ENCODE measurements at places on chromosomes 2 and 18. TPM values are rescaled to one million over a fixed set of nuclear protein-coding genes. Genes with fewer than 3 reads are reported as not detected.
A peak's percentile ranks its signal among the peaks of the same experiment; 100 is the strongest.

DNA sequence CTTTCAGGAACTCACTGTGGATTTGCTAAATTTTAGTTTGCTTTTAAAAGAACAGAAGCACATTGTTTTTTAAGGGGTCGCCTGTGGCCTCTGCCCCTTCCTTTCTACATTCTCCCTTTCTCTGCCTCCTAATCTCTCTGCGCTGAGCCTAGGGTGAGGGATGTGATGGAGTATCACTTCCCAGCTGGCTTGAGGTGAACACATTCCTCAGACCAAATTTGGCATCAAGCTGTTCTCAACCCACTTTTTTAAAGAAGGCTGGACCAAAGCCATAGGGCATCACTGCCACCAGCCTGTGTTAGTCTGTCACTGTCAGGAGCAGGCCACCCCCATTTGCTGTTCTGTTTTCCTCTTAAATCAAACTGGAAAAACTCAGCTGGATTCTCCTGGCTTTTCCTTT lies 27.4 kb downstream of the EIF4E2 start:
- DNase-seq = no peak

- DNase-seq = peak; percentile 13
Measured at GRCh38 chr2:11572996-11573395, 39.2 kb downstream of the GREB1 start.

DNA sequence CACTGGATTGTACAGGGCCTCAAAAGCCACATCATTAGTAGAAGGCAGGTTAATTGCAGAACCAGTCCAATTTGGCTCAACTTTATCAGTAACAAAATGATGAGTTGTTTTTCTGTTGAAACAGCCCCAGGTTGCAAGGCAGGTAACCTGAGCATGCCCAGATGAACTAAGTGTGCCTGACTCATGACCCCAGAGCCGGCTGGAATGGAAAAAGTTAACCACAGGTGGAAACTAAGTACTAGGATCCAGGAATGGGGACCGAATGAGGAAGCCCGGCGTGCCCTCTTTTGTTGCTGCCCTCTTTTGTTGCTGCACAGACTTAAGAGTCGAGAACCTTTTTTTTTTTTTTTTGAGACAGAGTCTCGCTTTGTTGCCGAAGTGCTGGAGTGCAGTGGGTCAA lies 79.5 kb upstream of the YWHAQ start:
- DNase-seq = peak; percentile 23

GRCh38 chr2:138777996-138778395 lies 2.2 kb downstream of the NXPH2 start:
- DNase-seq = no peak

DNA sequence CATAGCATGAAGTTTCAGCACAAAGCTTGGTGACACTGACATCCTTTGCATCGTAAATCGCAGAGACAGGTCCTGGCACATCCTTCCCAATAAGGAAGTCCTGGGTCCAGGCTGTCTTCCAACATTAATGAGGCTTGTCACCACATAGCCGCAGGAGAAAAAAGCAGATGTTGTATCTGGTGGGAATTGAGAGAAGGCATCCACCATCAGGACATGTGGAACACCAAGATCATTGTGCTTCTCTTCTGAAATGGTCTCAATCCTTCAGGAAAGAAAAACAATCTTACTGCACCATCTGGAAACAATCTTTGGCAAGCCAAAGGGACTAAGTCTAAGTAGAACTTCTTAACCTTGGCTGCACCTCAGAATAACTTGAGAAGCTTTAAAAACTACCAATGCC lies 119.0 kb upstream of the ARHGAP28 start:
- no peak for DNase-seq

- DNase-seq = no peak
Measured at GRCh38 chr2:12763486-12763885, 46.8 kb downstream of the TRIB2 start.

- no peak for DNase-seq
Measured at GRCh38 chr18:38902796-38903195, 1337.2 kb upstream of the CELF4 start.

DNA sequence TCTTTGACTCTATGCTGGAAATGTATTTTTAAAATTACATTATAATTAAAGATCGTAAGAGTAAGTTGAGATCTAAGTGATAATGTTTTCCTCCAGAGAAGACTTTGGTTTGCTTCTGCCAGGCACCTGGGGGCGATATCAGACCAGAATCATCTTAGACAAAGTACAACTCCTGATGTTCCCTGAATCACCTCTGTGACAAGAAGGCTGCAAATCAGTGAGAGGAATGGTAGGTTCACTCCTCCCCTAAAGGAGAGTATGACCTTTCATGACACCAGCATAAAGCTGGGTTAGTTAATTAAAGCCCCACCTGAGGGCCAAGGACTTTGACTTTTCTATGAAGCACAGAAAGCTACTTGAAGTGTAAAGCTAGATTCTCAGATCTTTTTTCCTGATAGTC lies 114.4 kb upstream of the DTNA start:
- no peak for DNase-seq

GRCh38 chr2:1011006-1011405 lies 60.4 kb downstream of the SNTG2 start:
- no peak for DNase-seq

DNA sequence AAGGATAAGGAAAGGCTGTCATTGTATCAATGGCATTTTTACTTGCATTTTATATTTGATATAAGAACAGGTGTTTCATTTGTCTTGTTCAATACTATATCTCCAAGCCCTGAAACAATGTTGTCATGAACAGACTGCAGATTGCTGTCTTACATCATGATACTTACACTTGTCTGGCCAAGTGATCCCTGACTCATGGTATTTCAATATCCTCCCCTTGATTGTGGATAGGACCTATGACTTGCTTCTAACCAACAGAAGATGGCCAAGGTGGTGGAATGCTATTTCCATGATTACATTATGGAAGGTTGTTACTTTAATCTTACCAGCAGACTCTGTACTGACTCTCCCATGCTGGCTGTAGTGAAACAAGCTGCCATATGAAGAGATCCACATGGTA lies 471.1 kb downstream of the CCDC85A start:
- no peak for DNase-seq

GRCh38 chr2:207686812-207687211 lies 24.6 kb upstream of the CCNYL1 start:
- no peak for DNase-seq

DNA sequence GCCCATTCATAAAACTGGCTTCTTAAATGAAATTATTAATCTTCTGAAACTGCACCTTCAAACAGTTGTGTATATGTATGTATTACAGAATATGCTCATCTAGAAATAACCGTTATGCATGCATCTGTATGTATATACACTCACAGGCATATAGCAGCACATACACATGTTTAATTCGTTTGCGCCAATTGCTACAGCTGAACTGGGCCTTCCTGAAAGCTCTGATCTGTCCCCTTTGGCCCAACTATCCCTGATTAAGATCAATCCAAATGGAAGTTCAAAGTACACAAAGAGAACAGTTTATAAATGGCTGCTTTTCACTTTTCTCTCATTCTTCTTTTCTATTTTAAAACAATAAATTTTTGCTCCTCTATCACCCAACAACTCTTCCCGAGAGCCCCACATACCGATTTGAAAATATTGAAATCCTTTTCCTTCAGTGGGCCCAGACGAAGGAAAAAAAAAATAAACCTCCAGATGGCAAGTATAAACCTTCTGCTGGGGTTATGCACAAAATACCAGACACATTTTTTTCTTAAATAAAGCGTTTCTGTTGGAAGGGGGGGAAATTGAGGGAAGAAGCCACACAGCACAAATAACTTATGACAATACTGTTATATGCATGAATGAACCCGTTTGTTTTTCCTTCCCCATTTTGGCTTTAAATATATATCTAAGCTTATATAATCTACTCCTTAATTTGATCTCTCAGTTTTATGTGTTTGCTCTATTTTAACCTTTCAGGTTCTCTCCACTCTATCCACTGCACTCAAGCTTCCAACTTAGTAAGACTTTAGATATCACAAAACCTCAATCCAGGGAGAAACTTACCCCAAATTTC lies 267.3 kb downstream of the TCF4 start:
- DNase-seq = no peak

- DNase-seq = no peak
Measured at GRCh38 chr2:167990062-167990461, 257.3 kb downstream of the STK39 start.

DNA sequence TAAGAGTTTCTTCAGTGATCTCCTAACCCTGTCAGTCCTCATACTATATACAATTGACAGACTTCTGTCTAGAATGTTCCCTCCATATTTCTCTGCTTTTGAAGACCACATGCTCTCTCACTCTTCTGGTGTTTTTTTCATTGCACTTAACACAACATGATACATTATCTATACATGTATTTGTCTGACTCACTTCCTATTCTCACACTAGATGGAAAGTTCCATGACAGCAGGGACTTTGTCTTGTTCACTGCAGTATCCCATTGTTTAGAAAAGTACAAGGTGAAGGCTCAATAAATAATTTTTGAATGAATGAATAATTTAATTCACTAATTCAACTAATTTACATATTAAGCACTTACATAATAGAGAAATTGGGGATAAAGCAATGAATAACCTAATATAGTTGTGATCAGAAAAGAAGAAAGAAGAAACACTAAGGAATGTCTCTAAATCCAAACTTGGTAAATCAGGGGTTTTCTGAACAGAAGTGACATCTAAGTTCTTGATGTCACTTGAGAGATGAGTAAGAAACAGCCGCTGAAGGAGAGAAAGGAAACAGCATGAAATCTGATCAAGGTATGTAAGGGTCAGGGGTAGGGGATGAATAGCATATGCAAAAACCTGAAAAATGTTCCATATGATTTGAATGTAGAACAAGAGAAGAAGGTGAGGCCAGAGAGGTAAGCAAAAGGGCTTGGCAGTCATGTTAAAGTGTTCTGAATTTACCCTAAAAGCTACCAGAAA lies 42.4 kb downstream of the MBD2 start:
- no peak for DNase-seq

- DNase-seq = no peak
Measured at GRCh38 chr2:166376488-166376828, 714 bp upstream of the SCN9A start.

- DNase-seq = peak; percentile 25
Measured at GRCh38 chr2:26590980-26591618, 50.1 kb downstream of the CIB4 start.

DNA sequence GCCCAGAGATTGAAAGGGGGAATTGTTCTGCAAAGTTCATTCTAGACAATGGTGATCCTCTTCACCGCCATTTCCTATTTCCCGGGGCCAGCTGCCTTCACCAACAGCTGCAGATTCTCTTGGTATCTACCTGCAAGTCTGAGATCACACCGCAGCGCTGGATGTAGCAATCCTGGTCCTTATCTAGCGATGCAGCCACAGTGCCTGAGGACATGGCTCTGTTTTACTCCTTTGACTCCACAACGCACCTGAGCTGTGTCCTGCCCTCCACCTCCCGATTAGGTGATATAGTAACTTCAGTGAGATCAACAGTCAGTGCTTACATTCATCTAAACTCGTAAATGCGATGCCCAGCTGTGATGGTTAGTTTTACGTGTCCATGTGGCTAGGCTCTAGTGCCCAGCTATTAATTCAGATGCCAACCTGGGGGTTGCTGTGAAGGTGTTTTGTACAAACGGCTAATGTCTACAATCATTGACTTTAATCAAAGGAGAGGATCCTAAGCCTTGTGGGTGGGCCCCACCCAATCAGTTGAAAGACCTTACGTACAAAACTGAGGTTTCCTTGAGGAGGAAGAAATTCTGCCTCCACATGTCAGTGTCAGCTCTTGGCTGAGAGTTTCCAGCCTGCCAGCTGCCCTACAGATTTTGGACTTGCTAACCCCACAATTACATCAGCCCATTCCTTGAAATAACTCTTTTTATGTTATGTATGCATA lies 189.8 kb downstream of the SH3BP4 start:
- no peak for DNase-seq

DNA sequence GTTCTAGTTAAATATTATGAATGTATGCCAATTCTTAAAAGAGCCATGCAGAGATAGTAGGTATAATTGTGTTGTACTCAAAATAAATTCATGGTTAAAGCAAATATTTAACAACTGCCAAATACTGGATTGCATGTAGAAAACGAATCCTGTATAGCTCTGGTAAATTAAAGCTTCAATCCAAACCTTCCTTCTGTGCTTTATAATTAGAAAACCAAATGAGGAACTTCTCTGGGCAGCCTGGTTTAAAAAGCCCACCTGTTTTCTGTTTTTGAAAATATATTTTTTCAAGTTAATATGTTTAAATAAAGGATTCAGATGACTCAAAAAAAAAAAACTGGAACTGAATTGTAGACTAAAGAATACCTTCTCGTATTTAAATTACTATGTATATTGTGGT lies 48.3 kb upstream of the ITGA4 start:
- DNase-seq = no peak

- DNase-seq = no peak
Measured at GRCh38 chr2:52423111-52423510, 1344.5 kb upstream of the CHAC2 start.

DNA sequence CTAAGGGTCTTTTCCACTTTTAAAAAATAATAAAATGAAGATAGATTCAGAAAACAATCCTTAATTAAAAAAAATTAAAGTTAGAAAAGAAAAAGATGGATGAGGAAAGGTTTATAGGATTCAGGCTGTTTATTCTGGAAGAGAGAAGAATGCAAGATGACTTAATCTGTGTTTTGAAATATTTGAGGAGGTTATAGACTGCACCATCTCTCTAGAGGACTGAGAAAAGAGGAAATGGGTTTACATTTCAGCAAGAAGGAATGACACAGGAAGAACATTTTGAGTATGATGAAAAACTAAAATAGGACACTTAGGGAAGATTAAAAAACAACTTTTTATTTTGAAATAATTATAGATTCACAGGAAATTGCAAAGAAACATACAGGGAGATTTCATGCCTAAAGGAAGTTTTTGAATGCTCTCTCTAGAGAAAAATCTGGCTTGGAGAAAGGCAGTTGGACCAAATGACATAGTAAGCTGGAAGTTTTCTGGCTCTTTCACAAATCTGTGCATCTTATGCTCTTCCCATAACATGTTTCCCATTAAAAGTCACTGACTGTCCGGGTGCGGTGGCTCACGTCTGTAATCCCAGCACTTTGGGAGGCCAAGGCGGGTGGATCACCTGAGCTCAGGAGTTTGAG lies 75.0 kb downstream of the CERS6 start:
- DNase-seq = no peak

DNA sequence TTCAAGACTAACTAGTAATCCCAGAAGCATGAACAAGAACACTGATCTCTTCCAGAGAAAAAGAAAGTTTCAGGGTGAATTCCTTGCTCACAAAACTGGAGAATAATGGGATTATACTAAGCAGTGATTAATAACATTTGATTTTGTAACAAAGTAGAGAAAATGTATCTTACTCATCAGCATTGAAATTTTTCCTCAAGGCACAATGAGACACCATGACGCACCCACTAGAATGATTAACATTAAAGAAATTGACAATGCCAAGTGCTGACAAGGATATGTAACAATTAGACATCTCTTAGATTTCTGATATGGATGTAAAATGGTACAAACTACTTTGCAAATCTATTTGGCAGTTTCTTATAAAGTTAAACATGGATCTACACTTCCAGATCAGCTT lies 101.1 kb upstream of the EPHA4 start:
- DNase-seq = no peak

- no peak for DNase-seq
Measured at GRCh38 chr2:6071519-6071918, 379.3 kb downstream of the SOX11 start.

Gene DSC2
- 68.8 TPM for total RNA-seq

Gene RAB6C
- not detected for total RNA-seq

Gene C2orf80
- not detected for total RNA-seq

Gene TFPI
- total RNA-seq = 80.7 TPM

Gene ZNF516
- 23.9 TPM for total RNA-seq

Gene SLC14A1
- 1.7 TPM for total RNA-seq

Gene TTL
- 10.9 TPM for total RNA-seq

Gene NOSTRIN
- 152 TPM for total RNA-seq

Gene LYG1
- total RNA-seq = 2.8 TPM

Gene ZAP70
- 11.5 TPM for total RNA-seq

Gene PAIP2B
- total RNA-seq = 2.3 TPM

Gene SLC8A1
- total RNA-seq = 20.6 TPM
